PC-9 (cell line): ENCODE measurements at places on chromosomes 4 and X.
A peak's percentile ranks its signal among the peaks of the same experiment; 100 is the strongest.

DNA sequence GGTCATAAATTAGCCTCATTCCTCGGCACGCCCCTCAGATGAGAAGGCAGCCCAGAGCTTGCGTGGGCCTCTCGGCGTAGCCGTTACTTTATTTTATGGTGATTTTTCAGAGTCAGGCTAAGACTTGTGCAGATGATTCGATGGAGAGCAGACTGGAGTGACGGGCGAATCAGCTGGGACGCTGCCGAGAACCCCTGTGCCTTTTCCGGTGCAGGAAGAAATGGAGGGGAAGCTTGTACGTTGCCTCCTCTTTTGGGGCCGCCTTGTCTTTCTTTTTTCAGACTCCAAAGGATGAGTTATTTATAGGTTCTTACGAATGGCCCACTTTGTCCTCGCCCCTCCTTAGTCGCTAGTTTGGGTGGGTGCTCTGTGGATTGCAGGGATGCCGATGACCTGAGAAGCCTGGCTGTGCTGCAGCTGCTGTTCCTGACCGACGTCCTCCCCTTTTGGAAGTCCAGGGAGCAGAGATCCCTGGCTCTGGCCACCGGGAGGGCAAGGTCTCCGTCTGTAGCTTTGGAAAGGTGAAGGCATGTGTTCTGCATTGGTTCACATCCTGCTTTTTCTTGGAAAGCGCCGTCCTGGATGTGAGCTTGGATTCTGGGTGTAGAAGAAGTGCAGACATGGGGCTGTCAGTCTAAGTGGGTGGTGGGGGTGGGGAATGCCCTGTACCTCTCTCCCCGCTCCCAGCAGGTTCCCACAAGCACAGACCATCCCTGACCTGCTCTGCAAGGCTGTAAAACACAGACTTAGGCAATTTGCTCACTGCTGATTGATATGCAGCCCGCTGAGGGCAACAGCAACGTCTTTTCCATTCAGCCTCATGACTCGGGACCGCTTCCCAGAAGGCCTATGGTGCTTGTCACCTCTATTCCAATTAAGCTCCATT, 9.3 kb downstream of the SORCS2 start:
- no peak overlapping the region for H3K4me3 ChIP-seq
- H3K27ac ChIP-seq: 0 out of 2 replicates have a peak overlapping the region, but pooled peaks have one; percentile 9
- H3K36me3 ChIP-seq: no peaks in the 10 kb centered on the region
- no peak for DNase-seq

DNA sequence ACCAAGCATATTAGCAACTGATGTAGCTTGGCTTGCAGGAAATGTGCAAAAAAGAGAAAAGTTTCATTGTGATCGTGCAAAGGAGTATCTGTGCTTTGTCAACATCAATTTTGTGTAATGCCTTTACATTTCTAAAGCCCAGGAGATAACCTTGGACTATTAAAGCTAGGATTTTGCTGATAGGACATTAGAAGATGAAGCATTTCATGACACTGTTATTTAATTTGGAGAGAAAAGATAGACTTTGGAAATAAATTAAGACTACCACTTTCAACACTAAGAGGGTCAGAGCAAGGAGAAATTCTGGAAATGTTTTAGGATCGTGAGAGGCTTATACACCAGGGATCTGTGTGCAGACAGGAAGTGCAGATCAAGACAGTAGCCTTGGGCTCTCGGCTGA, 120.6 kb upstream of the MID1 start:
- no peaks in the 10 kb centered on the region for H3K27me3 ChIP-seq
- no peak overlapping the region for H3K27ac ChIP-seq
- no peak overlapping the region for H3K4me3 ChIP-seq
- H3K4me1 ChIP-seq: no peaks in the 10 kb centered on the region
- no peaks in the 10 kb centered on the region for H3K36me3 ChIP-seq

GRCh38 chr4:25901030-25901430, 13.0 kb upstream of the SMIM20 start:
- no peak overlapping the region for H3K4me3 ChIP-seq
- no peaks in the 10 kb centered on the region for H3K36me3 ChIP-seq
- no peak for DNase-seq
- no peak overlapping the region for H3K27ac ChIP-seq
- H3K27me3 ChIP-seq: no peaks in the 10 kb centered on the region

- no peaks in the 10 kb centered on the region for H3K4me1 ChIP-seq
- H3K27ac ChIP-seq: no peak overlapping the region
- no peaks in the 10 kb centered on the region for H3K36me3 ChIP-seq
- no peaks in the 10 kb centered on the region for H3K27me3 ChIP-seq
- H3K4me3 ChIP-seq: no peak overlapping the region
Observed at GRCh38 chr4:177117256-177117655, 192.4 kb upstream of the NEIL3 start.

DNA sequence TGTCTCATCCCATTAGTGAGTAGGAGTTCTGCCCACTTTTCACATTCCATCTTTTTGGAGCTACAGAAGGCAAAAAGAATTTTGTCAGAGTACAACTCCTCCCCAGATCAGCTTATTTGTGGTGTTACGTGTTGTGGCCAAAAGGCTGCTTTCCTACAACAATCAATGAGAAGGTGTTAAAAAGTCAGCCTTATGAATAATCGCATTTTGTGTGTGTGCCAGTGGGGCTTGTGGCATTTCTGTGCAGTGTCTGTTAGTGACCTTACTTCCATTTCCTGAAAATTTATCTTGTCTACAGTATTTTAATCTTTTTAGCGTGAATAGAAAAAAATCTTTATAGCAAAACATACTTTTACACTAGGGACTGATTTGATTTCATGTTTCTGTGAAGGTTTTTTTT, 458.3 kb upstream of the LCORL start:
- H3K4me3 ChIP-seq: no peak overlapping the region
- H3K36me3 ChIP-seq: no peaks in the 10 kb centered on the region
- DNase-seq: no peak
- no peaks in the 10 kb centered on the region for H3K27me3 ChIP-seq
- no peak overlapping the region for H3K27ac ChIP-seq

DNA sequence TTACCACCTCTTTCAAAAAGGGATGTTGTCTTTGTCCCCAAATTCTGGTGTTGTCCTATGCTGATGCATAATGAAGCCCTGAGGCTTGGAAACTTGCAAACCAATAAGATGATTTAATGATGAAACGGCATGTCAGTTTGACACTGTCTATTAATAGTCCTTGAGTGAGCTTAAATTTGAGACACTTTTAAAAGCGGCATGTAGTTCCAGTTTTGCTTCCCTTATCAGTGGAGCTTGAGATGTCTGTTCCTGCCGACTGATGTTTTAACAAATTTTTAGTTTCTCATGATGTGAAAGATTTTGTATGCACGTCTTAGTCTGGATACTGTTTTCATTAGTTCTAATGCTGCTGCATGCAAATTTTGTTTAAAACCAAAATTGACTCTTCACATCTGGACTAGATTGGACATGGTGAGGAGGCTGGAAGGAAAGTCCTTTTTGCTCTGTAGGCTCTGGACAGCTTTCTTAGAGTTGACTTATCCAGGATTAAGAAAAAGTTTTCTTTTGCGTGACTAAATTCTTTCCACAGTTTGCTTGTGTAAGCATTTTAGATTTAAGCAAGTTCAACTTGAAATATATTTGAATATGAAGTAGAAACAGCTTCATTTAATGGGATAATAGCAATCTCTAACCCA, 11.7 kb downstream of the C1GALT1C1 start:
- peak overlapping the region; percentile 37; the same call in 1 of the 2 replicates for H3K27ac ChIP-seq
- H3K36me3 ChIP-seq: peaks cover 15% of the 10 kb centered on the region
- H3K27me3 ChIP-seq: no peaks in the 10 kb centered on the region
- peaks cover 6% of the 10 kb centered on the region; the same call in 1 of the 2 replicates for H3K4me1 ChIP-seq
- DNase-seq: no peak

- H3K27ac ChIP-seq: no peak overlapping the region
- no peaks in the 10 kb centered on the region for H3K4me1 ChIP-seq
- no peaks in the 10 kb centered on the region for H3K36me3 ChIP-seq
- H3K4me3 ChIP-seq: no peak overlapping the region
Observed at GRCh38 chr4:176150704-176151103, 44.7 kb downstream of the SPATA4 start.

GRCh38 chr4:7232061-7232650, 39.8 kb downstream of the SORCS2 start:
- no peak for DNase-seq
- no peak overlapping the region for H3K27ac ChIP-seq
- H3K4me1 ChIP-seq: no peaks in the 10 kb centered on the region
- H3K36me3 ChIP-seq: no peaks in the 10 kb centered on the region
- H3K4me3 ChIP-seq: no peak overlapping the region

GRCh38 chr4:125316791-125317524, 2.2 kb downstream of the FAT4 start:
- peaks cover 9% of the 10 kb centered on the region; the same call in 1 of the 2 replicates for H3K4me1 ChIP-seq
- 0 out of 2 replicates have a peak, but pooled peaks cover 12% of the 10 kb centered on the region for H3K27me3 ChIP-seq
- H3K27ac ChIP-seq: no peak overlapping the region

- H3K36me3 ChIP-seq: no peaks in the 10 kb centered on the region
- H3K27ac ChIP-seq: no peak overlapping the region
- no peaks in the 10 kb centered on the region for H3K27me3 ChIP-seq
- no peak overlapping the region for H3K4me3 ChIP-seq
Observed at GRCh38 chr4:146340798-146341197, 126.5 kb downstream of the REELD1 start.

DNA sequence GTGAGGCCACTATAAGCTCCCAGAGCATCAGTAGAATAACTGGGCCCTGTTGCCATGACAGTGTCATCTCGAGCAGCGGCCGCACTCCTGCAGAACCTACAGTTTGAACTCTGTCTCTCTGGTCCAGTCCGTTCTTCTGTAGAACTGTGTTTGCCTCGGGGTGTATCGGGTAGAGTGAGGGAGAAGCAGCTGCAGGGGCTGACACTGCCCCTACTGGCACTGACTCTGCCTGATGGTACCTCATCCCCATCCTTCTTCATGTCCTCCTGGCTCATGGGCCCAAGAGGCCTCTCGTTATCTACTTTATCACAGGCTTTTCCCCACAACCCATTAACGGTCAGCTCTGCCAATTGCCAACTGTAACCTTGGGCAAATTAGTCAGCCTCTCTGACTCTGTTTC, 96.5 kb downstream of the NPNT start:
- H3K4me3 ChIP-seq: no peak overlapping the region
- no peak overlapping the region for H3K27ac ChIP-seq
- no peaks in the 10 kb centered on the region for H3K27me3 ChIP-seq
- no peaks in the 10 kb centered on the region for H3K36me3 ChIP-seq
- 0 out of 2 replicates have a peak, but pooled peaks cover 8% of the 10 kb centered on the region for H3K4me1 ChIP-seq

DNA sequence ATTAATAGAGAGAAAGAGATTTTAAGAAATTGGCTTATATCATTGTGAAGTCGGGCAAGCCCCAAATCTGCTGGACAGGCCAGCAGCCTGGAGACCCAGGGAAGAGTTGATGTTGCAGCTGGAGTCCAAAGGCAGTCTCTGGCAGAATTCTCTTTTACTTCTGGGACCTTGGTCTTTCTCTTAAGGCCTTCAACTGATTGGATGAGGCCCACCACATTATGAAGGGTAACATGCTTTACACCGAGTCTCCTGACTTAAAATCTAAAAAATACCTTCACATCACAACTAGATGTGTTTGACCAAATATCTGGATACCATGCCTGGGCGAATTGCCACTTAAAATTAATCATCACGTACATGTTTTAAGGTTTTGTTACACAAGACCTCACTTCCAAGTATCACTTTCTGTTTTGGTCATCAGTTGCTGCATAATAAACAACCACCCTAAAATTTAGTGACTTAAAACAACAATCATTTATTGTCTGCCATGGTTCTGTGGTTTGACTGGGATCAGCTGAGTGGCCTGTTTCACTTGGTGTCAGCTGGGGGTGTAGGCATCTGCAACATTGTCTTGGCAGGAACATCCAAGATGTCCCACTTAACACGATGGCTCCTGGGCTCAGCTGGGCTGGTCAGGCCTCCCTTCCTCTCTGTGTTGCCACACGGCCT, 3.4 kb downstream of the CD38 start:
- no peak for DNase-seq
- H3K4me3 ChIP-seq: no peak overlapping the region
- H3K4me1 ChIP-seq: no peaks in the 10 kb centered on the region
- H3K36me3 ChIP-seq: no peaks in the 10 kb centered on the region

GRCh38 chr4:146342600-146343192, 128.4 kb downstream of the REELD1 start:
- H3K27ac ChIP-seq: no peak overlapping the region
- H3K36me3 ChIP-seq: no peaks in the 10 kb centered on the region
- H3K4me1 ChIP-seq: peaks cover 19% of the 10 kb centered on the region
- no peaks in the 10 kb centered on the region for H3K27me3 ChIP-seq
- DNase-seq: peak; percentile 43
- H3K4me3 ChIP-seq: no peak overlapping the region

- no peak overlapping the region for H3K4me3 ChIP-seq
- H3K36me3 ChIP-seq: no peaks in the 10 kb centered on the region
- no peaks in the 10 kb centered on the region for H3K4me1 ChIP-seq
Observed at GRCh38 chr4:173793937-173794510, 264.0 kb upstream of the HAND2 start.

GRCh38 chr4:112736718-112737135, 99.8 kb downstream of the LARP7 start:
- H3K4me3 ChIP-seq: no peak overlapping the region
- H3K27ac ChIP-seq: no peak overlapping the region
- no peak for DNase-seq
- no peaks in the 10 kb centered on the region for H3K36me3 ChIP-seq

- H3K36me3 ChIP-seq: no peaks in the 10 kb centered on the region
- no peak overlapping the region for H3K27ac ChIP-seq
- no peaks in the 10 kb centered on the region for H3K27me3 ChIP-seq
- H3K4me1 ChIP-seq: peaks cover 46% of the 10 kb centered on the region
- H3K4me3 ChIP-seq: no peak overlapping the region
Observed at GRCh38 chrX:152900937-152901445, 3.1 kb downstream of the ZNF185 start.
